Brain microvascular endothelial cell (primary cell): ENCODE measurements at places on chromosomes 1 and 21.

GRCh38 chr1:209751627-209752231 is 4.1 kb upstream of the TRAF3IP3 start:
- DNase-seq: no peak

DNA sequence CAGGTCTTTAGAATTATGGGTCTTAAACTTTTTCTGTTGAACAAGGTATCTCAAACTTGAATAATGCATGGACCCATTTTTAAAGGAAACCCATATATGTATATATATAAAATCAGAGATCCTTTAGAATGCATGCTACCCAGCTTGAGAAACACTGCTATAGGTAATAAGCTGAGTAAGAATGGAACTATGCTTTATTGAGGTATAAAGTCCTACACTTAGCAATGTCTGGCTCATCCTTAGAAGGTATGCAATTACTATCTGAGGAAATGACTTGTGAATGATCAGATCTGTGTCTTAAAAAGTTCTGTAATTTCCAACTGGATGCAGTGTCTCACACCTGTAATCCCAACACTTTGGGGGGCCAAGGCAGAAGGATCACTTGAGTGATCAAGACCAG is 11.2 kb downstream of the TRAF3IP3 start:
- no peak for DNase-seq

DNA sequence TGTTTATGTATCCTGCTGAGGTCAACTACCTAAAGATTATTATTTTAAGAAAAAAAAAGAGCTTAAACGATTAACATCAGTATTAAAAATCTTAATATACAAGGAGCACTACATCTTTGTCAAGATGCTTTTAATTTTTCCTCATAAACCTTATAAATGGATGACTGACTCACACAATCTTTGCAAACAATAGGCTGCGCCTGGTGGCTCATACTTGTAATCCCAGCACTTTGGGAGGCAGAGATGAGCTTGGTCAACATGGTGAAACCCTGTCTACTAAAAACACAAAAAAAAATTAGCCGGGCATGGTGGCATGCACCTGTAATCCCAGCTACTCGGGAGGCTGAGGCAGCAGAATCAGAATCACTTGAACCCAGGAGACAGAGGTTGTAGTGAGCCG is 1.7 kb downstream of the KHDC4 start:
- no peak for DNase-seq

DNA sequence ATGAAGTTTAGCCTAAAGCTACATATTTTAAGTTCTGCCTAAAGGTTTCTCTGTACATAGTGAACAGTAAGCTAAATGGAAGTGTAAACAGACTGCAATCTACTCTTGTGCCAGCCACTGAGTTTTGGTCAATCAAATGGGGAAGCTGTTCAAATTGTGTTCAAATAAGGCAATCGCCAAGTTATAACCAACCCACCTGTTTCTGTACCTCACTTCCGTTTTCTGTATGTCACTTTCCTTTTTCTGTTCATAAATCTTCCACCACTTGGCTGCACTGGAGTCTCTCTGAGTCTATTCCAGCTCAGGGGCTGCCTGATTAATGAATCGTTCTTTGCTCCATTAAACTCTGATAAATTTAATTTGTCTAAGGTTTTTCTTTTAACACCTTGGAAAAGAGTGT is 10.8 kb upstream of the THEM4 start:
- no peak for DNase-seq

DNA sequence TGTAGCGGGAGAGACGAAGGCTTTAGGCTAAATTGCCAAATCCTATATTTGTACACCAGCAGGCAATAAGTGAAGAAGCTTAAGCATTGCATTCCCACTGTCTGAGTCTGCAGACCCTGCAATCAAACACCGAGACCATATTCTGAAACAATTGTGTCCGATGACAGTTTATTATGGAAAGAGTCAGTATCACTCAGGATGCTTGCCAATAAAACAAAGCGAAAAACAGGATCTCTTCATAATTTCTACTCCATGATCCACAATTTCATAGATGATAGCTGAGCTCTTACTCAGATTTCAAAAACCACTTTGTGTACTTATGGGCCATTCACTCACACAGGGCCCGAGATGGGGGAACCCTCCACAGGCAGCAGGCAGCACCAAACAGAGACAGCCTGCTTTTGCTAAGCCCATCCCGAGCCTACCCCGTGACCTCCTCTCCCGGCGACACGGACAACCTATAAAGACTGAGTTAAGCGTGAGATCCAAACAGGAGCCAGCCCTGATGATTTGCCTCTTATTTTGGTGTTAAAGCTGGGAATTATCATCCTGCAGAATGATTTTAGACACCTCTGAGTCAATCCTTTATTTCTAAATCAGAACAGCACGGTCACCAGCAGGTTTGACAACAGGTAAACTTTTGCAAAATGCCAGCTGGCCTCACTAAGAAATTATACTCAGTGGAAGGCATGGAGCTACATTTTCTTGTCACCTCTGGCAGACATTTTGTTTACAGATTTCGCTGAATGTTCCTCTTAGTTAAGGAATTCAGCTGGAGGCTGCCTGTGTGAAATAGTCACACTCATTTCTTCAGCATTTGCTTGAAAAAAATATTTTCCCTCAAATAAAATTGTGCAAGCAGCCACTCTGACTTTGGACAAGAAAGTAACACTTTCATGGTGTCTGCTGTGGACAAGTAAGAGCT is 212.4 kb downstream of the GPATCH2 start:
- DNase-seq: no peak
